ENCODE measurements at places on chromosomes 2 and 18. TPM values are rescaled to one million over a fixed set of nuclear protein-coding genes. Genes with fewer than 3 reads are reported as not detected.

Gene ABCB11
- total RNA-seq: 0.02 TPM

Gene CDH19
- total RNA-seq: not detected

- no peak overlapping the region for H3K27ac ChIP-seq
- no peaks in the 10 kb centered on the region for H3K36me3 ChIP-seq
- H3K27me3 ChIP-seq: no peaks in the 10 kb centered on the region
- no peak overlapping the region for H3K4me3 ChIP-seq
- DNase-seq: no peak
These were observed 187.4 kb downstream of the MGAT5 start for GRCh38 chr2:134441153-134441863.

DNA sequence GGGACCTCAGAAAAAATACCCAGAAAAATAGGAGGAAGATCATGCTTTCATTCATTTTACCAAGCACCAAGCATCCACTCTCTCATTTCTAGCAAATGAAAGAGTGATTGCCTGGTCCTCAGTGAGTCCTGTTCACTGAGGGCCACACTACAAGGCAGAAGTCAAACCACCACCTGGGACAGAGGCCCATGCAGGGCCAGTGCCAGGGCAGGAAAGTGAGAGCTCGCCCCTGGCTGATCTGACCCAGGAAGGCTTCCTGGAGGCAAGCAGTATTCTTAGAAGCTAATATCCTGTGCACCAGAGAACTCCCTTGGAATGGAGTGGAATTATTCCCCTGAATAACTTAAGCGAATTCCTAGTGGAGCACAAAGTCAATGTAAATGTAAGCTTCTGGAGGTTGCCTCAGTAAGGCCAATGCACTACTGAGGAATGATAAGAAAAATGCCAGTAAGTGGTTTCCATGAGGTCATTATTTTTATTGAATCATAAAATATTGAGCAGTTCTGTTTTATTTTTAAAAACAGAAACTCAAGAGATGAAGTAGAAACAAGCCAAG is 191.6 kb upstream of the ID2 start:
- DNase-seq: no peak
- no peaks in the 10 kb centered on the region for H3K4me1 ChIP-seq
- H3K36me3 ChIP-seq: no peaks in the 10 kb centered on the region
- no peak overlapping the region for H3K27ac ChIP-seq
- no peaks in the 10 kb centered on the region for H3K27me3 ChIP-seq

GRCh38 chr2:437180-437579 is 149.3 kb upstream of the ALKAL2 start:
- DNase-seq: no peak
- no peak overlapping the region for H3K4me3 ChIP-seq
- no peaks in the 10 kb centered on the region for H3K36me3 ChIP-seq
- H3K27ac ChIP-seq: no peak overlapping the region
